H1 (cell line): ENCODE measurements at places on chromosomes 16 and 17.

- DNase-seq, result no peak
Observed at GRCh38 chr16:70257391-70257790, 5.7 kb upstream of the EXOSC6 start.

DNA sequence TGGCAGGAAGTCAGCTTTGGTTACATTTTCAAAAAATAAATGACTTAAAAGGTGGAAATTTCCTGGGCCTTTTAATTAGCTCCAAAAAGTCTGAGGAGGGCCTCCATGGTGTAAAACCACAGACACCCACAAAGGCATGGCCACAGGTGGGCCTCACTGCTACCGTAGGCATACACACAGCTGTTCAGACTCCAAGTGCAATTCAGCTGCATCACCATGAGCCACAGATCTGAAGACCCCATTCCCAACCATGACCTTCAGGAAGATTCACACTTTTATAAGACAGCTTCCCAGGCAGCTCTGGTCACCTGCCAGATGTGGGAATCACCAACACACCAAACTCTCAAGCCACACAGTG, 20.6 kb downstream of the CSNK2A2 start:
- DNase-seq, result no peak

GRCh38 chr16:74896389-74897370, 88.2 kb downstream of the WDR59 start:
- DNase-seq, result no peak

DNA sequence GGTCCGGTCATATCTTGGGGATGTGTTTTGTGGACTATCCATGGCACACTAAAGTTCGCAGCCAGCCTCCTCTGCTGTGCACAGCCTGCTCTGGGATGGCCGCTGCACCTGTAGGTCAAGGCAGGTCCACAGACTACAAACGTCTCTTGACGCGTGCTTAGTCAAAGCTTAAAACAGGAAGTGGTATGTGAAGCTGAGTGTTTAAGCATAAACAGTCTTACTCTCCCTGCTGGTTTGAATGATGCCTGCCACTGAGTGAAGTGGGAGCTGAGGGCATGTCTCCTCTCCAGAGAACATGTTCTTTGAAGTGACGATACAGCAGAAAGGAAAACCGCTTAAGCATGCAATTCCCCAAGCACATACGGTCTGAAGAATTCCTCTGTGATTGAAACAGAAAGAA, 365.6 kb downstream of the SLC39A11 start:
- no peak for DNase-seq

DNA sequence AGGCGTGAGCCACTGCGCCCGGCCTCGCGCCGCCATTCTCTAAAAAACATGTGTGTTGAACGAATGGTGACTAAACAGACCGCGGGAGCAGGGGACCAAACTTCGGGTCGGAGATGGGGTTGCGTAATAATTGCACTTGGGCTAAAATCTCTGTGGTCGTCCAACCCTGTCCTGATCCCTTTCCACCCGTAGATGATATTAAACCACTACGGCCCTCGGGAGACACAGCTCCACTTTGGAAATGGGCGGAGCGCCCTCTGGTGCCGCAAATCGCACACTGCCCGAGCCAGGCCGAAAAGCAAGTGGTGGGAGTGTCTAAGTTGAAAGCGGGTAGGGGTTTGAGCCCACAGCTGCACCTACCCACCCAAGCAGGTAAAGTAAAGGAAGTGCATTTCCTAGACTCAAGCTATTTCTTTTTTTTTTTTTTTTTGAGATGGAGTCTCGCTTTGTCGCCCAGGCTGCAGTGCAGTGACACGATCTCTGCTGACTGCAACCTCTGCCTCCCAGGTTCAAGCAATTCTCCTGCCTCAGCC, 17.0 kb downstream of the CAVIN1 start:
- DNase-seq, result peak; percentile 96

GRCh38 chr17:5715478-5715877, 131.2 kb upstream of the NLRP1 start:
- DNase-seq, result no peak

DNA sequence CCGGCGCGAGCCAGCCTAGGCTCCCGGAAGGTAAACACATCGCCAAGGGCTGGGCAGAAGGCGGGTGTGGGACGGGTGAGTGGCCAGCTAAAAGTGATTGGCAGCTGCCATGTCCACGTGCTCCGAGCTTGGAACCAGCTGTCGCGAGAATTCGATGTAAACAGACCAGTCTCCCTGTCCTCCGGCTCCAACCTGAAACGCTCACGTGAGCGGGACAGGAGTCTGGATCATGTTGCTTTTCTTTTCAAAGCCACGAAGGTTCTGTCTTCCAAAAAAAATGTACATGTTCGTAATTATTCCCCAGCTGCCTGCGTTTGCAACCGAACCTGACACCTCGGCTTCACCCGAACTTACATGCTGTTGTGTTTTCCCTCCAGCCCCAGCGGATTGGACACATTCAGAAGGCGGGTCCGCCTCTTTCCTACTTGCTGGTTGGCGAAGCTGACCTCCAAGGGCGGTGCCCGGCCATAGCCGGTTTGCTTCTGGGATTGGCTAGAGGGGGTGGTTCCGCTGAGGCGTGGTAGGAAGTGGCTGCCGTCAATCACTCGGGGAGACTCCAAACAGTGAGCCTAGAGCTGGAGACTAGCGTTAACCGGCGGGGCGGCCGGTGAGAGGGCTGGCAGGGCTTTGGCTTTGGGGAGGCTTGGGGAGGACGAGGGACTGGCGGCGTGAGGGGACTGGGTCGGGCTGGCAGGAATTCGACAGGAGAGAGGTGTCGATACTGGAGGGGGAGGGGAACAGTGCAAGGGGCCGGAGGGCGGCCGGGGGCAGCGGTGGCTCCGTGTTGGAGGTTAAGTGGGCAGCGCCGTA, at the start of gene BCAS3:
Gene BCAS3, plus strand, starts transcription at position 544 of the 810 bp plus-strand sequence.
- peak; percentile 93 for DNase-seq

GRCh38 chr17:77420095-77420803, 279.5 kb downstream of the SEC14L1 start:
- DNase-seq, result no peak

DNA sequence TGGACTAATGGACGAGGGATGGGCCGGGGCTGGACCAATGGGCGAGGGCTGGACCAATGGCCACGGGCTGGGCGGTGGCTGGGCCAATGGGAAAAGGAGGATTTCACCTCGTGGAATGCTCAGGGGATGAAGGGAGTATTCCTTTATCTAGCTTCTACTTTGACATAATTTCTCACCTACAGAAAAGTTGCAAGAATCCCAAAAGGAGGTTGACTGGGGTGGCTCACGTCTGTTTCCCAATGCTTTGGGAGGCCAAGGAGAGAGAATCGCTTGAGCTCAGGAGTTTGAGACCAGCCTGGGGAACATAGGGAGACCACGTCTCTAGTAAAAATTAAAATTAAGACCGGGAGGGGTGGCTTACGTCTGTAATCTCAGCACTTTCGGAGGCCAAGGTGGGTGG, 5.7 kb upstream of the FLYWCH1 start:
- no peak for DNase-seq

DNA sequence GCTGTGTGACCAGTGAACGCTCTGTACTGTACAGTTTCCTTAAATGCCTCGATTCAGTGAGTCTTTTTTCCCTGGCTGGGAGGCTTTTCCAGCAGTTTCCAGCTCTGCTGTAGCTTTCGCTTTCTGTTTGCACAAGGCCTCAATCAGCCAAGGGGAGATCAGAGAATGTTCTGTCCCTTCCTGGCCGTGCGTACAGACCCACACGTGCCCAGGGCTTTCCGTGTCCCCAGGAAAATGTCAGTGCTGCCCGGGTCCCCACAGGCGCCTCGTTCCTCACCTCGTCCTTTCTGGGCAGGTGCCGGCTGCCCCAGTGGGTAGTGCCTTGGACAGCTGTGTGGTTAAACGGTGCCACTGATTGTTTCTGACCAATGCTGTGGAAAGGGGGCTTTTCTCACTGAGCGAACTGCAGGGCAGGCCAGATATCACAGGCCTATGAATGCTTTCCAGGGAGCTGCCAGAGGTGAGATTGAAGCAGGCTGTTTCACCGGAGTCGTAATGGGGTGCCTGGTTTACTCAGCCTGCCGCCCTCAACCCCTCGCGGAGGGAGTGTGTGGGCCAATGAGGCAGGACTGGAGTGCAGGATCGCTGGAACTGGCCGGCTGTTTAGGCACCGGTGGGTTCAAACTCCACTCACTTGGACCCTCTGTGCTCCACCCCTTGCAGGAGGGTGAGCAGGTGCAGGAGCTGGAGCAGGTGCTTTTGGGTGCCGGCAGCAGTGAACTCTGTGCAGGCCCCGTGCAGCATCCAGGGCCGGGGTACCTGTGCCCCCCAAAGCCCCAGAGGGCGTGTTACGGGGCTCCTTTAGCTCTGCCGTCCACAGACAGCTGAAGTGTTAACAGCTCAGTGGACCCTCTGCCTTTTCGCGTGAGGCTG, 44.4 kb downstream of the ZNF778 start:
- DNase-seq, result no peak

DNA sequence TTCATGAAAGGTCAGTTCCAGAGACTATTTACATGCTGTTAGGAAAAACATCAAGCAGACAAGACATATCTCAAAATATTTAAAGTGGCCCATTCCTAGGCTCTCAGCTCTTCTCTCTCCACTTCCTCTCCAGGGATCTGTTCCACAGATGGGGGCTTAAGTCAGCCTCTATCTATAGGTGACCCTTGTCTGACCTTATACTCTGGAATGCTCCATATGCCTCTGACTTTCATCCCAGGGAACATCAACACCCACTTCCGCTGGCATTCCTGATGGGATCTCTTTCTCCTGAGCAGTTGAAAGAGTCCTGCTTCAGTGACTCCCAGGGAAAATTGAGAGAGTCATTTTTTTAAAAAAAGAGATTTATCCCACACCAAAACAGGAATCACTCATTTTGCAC, 11.5 kb upstream of the WIPI1 start:
- no peak for DNase-seq

GRCh38 chr17:40134184-40134583, 6.2 kb upstream of the CASC3 start:
- no peak for DNase-seq

- no peak for DNase-seq
Observed at GRCh38 chr17:44501866-44502375, 1.3 kb downstream of the GPATCH8 start.

GRCh38 chr17:72865954-72866353, 226.5 kb downstream of the SLC39A11 start:
- no peak for DNase-seq

- no peak for DNase-seq
Observed at GRCh38 chr16:69885722-69886121, 65.4 kb upstream of the CLEC18A start.

- DNase-seq, result no peak
Observed at GRCh38 chr16:86680162-86680561, 101.8 kb downstream of the FOXL1 start.

GRCh38 chr16:56841233-56841632, 23.8 kb upstream of the SLC12A3 start:
- DNase-seq, result no peak

DNA sequence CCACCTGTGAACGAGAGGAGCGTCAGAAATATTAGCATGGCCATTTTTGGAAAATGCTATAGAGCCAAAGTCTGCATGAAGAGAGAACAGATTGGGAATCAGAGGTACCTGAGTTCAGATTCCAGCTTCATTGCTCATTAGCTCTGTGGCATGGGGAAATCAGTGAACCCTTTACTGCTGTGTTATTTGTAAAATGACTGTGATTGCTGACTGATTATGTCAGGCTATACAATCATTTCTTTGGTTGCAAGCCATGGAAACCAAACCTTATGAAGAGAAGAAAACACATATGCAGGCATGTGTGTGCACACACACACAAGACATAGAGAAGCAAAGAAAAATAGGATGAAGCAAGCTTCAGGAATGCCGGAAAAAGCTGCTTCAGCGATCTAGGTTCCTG, 101.4 kb upstream of the HSBP1 start:
- DNase-seq, result no peak

DNA sequence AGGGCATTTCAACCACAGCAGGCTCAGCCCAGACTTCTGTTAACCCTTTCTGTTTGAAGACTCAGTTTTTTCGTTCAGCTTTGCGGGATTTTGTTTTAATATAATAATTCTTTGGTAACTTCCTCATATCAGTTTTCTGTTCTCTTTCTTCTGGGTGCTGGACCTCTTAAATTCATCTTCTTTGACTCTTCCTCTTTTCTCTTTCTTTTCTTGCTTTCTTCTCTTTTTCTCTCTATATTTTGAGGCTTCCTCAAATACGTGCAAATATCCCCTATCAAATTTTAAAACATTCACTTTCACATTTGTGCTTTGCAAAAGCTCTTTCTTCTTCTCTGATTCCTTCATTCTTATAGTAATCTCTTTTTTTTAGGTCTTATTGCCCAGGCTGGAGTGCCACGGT, 136.3 kb downstream of the HS3ST3B1 start:
- no peak for DNase-seq

DNA sequence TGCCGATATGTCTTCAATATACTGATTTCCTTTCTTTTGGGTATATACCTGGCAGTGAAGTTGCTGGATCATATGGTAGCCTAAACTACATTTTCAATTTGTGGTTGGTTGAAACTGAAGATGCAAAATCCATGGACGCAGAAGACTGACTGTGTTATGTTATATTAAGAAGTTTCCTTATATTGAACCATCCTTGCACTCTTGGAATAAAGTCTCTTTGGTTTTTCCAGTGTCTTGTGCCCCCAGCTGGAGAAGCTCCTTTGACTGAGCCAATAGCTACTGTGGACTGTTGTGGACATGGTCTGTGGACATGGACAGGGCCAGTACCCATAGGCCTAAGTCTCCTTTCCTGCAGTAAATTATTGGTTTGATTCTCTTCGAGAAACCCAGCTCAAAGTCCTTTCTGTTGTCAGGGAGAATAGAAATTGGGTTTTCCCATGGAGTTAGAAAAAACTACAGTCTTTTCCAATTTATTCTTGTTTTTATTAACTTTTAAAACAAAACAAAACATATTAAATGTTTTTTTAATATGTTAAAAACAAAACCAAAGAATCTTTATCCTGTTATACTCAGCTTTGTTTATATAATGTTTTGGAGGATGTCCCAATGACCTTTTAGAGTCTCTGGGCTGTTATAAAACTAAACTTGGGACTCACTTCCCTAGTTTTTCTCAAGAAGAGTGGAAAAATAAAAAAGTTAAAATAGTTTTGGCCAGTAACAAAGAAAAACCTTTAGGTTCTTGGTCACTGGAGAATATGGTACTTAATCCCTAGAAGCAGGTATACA, 15.2 kb upstream of the IL34 start:
- no peak for DNase-seq

DNA sequence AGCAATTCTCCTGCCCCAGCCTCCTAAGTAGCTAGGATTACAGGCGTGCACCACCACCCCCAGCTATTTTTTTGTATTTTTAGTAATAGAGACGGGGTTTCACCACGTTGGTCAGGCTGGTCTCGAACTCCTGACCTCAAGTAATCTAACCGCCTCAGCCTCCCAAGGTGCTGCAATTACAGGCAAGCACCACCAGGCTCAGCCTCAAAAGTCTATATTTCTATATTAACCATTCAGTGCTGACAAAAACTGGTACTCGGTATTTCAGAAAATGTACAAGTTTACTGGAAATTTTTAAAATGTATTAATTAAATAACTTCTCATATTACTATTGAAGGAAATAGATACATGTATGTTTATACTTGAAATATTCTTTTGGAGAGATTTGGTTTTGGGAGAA, 1.4 kb upstream of the HEXD start:
- DNase-seq, result no peak
